ENCODE measurements at places on chromosomes 6 and 20.

DNA sequence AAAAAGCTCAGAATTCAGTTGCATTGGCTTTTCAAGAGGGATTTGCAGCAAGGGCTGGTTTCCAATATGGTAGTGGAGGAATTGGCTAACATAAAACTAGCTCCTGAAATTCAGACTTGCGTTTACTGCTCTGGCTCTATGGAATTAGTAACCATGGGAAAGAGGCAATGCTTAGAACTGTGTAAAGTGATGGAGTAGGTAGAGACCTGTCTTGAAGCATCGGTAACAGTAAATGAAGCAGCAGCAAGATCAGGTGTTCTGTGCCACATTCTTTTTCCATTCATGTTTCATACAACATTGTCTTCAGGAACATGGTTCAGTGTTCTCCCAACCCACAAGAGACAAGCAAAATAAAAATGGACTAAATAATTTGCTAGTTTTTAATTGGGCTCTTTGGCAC lies 6.5 kb downstream of the IRF4 start:
- DNase-seq, result no peak

GRCh38 chr6:21277601-21278374 lies 315.8 kb upstream of the SOX4 start:
- DNase-seq, result no peak

DNA sequence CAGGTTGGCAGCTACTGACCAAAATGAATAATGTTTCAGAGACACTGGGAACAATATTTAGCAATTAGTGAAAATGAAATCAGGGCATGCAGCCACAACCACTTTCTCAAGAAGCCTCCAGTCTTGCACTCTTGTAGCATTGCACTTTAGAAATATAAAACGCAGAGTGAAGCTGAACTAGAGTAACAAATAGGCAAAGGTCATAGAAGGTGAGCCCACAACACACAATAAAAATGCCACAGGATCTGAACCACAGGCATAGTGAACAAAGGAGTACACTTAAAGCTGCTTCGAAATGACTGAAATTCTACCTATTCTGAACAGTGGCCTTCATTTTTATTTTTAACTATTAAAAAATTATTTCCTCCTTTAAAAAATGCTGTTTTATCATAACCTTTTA lies 25.0 kb downstream of the DDO start:
- no peak for DNase-seq

DNA sequence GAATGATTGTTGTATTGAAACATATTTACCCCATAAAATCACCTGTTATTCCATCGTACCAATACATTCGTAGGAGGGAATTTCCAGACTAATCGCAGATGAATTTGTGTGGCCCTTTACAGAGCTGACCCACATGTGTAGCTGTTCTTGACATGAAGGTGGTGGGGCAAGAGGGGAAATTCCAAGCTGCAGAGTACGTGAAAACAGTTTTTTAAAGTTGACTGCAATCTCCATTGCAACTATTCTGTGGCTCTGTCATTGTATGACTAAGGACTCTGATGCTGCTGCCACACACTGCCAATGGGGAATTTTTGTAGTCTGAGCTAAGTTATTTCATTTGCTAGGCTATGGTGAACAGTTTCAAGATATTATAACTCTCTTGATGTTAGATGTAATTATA lies 46.4 kb upstream of the ADTRP start:
- DNase-seq, result no peak

- DNase-seq, result no peak
These were observed 602 bp upstream of the TSPYL4 start for GRCh38 chr6:116254297-116255056.

DNA sequence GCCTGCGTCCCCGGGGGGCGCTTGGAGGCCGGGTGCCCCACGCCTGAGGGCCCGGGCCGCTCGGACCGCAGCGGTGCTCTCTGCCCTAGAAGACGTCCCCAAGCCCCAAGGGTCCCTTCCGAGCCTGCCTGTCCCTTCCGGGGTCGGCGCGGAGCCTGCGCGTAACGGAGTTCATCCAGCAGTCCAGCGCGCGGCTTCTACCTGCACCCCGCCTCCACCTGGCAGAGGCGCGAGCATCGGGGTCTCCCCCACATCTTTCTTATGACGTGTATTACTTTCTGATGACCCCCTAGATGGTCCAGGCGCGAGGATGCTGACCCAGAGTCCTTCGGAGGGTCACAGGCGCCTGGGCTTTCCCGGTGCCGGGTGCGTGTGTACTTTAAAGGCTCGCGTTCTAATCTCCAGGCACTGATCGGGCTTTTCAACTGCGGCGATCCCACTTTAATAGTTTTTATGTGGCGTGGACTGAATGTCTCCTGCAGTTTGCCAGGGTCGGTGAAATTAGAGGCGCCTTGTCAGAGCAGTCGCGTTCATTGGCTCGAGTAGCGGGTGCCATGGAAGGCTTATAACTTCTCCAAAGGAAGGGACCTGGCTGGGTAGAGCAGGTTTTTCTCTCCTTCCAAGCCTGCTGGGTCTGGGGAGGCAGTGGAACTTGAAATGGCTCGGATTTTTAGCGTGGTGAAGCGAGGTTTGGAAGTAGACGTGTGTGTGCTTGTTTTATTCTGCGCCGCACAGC lies 912 bp downstream of the EYA4 start:
- DNase-seq, result no peak

- DNase-seq, result no peak
These were observed 219.9 kb downstream of the HDGFL1 start for GRCh38 chr6:22789315-22789714.

DNA sequence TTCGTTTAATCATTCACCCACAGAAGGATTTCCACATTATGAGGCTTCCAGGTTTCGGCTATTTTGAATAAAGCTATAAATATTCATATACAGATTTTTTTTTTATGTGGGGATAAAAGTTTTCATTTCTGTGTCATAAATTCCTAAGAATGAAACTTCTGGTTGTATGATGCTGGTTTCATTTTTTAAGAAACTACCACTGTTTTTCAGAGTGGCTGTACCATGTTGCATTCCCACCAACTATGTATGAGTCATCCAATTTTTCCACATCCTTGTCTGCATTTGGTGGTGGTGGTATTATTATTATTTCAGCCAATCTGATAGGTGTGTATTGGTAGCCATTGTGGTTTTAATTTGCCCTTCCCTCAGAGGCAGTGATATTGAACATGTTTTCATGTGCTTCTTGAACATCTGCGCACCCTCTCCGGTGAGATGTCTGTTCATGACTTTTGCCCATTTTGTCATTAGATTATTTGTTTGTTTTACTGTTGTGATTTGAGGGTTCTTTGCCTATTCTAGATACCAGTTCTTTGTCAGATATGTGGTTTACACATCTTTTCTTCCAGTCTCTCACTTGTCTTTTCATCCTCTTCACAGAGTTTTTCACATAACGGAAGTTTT lies 75.5 kb downstream of the DOK5 start:
- no peak for DNase-seq

DNA sequence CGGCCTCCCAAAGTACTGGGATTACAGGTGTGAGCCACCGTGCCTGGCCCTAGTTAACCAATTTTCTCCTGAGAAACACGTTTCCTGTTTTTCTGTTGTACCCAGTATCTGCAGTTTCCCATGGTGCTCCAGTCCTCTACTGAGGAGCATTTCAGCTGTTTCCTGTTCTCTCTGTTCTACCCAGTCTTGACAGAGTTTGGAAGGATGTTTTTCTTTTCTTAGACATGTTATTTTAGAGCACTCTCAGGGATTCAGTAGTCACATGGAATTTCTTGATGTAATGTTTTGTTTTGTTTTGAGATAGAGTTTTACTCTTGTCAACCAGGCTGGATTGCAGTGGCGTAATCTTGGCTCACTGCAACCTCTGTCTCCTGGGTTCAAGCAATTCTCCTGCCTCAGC lies 129.8 kb upstream of the TIAM2 start:
- no peak for DNase-seq

GRCh38 chr6:26205625-26206574 lies 118.7 kb downstream of the HFE start:
- DNase-seq, result no peak
